ENCODE measurements at places on chromosomes 11 and 22. TPM values are rescaled to one million over a fixed set of nuclear protein-coding genes. Genes with fewer than 3 reads are reported as not detected.

The PGA5 gene
- 2.0 TPM for polyA plus RNA-seq

The MS4A12 gene
- polyA plus RNA-seq: 0.14 TPM

The C11orf97 gene
- not detected for polyA plus RNA-seq

The DYNC2H1 gene
- polyA plus RNA-seq: 2.7 TPM

The TUBA8 gene
- polyA plus RNA-seq: 3.5 TPM

The KCNJ1 gene
- polyA plus RNA-seq: 0.19 TPM

The OR52I2 gene
- polyA plus RNA-seq: not detected

The MYBPC3 gene
- 0.02 TPM for polyA plus RNA-seq

The YPEL4 gene
- 0.09 TPM for polyA plus RNA-seq

The CNTF gene
- polyA plus RNA-seq: 0.33 TPM

The TTC36 gene
- 0.14 TPM for polyA plus RNA-seq

The CLDN5 gene
- 2.5 TPM for polyA plus RNA-seq

The APOL1 gene
- not detected for polyA plus RNA-seq

The OR8B8 gene
- polyA plus RNA-seq: not detected

The CNGA4 gene
- 0.74 TPM for polyA plus RNA-seq

The OR52N4 gene
- 3.5 TPM for polyA plus RNA-seq

The MRGPRF gene
- 12.2 TPM for polyA plus RNA-seq

The MMP1 gene
- not detected for polyA plus RNA-seq

The CELSR1 gene
- polyA plus RNA-seq: 16.4 TPM

The BRSK2 gene
- 23.9 TPM for polyA plus RNA-seq

The MS4A6E gene
- polyA plus RNA-seq: not detected

The TEAD1 gene
- polyA plus RNA-seq: 15.6 TPM

The DBX1 gene
- 0.05 TPM for polyA plus RNA-seq

The LGALS12 gene
- 2.9 TPM for polyA plus RNA-seq

The MISFA gene
- 0.51 TPM for polyA plus RNA-seq

The PYGM gene
- polyA plus RNA-seq: 15.2 TPM

The OR51B5 gene
- polyA plus RNA-seq: 0.06 TPM

The OR2AT4 gene
- polyA plus RNA-seq: not detected

The MUC5AC gene
- not detected for polyA plus RNA-seq

The TMEM45B gene
- 0.08 TPM for polyA plus RNA-seq

The ARHGAP20 gene
- polyA plus RNA-seq: 0.03 TPM

The CARD18 gene
- polyA plus RNA-seq: not detected

The KIRREL3 gene
- 0.46 TPM for polyA plus RNA-seq

The DUSP8 gene
- 3.6 TPM for polyA plus RNA-seq

The DNAJB13 gene
- polyA plus RNA-seq: 0.27 TPM

The ABTB2 gene
- 10.7 TPM for polyA plus RNA-seq

The OR4D5 gene
- not detected for polyA plus RNA-seq

The MYEOV gene
- 0.44 TPM for polyA plus RNA-seq

The VEGFB gene
- polyA plus RNA-seq: 9.3 TPM

The MFRP gene
- 0.02 TPM for polyA plus RNA-seq

The LRRC74B gene
- 0.03 TPM for polyA plus RNA-seq

The SLC37A2 gene
- polyA plus RNA-seq: 1.9 TPM

The VPREB1 gene
- polyA plus RNA-seq: not detected

The PRSS23 gene
- 4.4 TPM for polyA plus RNA-seq

The C11orf42 gene
- not detected for polyA plus RNA-seq

The OR5D13 gene
- not detected for polyA plus RNA-seq

The UCP3 gene
- polyA plus RNA-seq: 0.85 TPM

The KIF18A gene
- polyA plus RNA-seq: 4.0 TPM

The OR51B4 gene
- polyA plus RNA-seq: not detected

The RASD2 gene
- 1.9 TPM for polyA plus RNA-seq

The ADAMTS8 gene
- polyA plus RNA-seq: 9.3 TPM

The CHRM1 gene
- polyA plus RNA-seq: 0.08 TPM

The ANO9 gene
- 20.7 TPM for polyA plus RNA-seq

The CYTH4 gene
- polyA plus RNA-seq: 0.09 TPM

The SLC22A6 gene
- polyA plus RNA-seq: not detected

The LRRC32 gene
- polyA plus RNA-seq: 1.9 TPM

The LRRN4CL gene
- polyA plus RNA-seq: 0.05 TPM

The TSGA10IP gene
- 8.2 TPM for polyA plus RNA-seq

Measured in H1 (cell line).